ENCODE measurements at places on chromosomes 7 and 10.
A peak's percentile ranks its signal among the peaks of the same experiment; 100 is the strongest.

DNA sequence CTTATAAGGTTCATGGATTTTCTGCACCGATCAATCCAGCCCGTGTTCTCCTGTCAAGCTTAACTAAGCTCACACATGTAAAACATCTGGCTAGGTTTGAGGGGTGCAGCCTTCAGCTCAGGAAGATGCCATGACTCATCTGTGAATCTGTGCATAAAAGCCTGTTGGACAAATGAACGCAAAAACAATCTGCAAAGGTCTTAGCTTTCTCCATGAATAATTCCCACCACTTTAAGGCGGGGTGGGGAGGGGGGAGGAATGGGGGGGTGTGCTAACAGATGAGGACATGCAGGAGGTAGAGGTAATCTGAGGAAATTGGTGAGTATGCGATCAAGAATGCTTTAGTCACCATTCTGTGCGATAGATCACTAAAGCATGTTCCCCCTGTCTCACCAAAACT, 4.8 kb downstream of the DOCK4 start:
- DNase-seq = no peak

DNA sequence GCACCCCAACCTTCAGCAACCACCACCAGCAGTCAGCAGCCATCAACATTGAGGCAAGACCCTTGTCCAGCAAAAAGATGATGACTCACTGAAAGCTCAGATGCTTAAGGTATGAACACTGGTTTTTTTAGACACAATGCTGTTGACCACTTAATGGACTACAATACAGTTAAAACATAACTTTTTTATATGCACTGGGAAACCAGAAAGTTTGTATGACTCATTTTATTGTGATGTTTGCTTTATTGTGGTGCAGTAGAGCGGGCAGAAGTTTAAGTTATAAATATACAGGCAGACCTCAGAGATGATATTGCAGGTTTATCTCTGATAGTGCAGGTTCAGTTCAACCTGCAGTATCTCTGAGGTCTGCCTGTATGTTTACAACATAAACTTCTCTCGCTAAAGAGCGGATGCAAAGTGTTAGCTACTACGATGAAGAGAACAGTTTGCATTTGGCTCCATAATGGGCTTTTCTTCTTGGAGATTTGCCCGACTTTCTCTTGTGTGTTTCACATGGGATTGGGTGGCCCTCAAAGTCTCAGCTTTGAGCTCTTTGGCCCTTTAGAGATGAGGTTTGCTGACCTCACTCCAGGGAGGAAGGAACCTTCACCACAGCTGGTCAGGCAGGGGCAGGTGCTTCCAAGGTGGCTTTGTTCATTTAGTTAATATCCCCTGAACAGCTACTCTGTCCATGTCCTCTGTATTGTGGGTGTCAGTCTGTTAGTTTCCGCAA, 84.4 kb upstream of the SHH start:
- peak; percentile 84 for DNase-seq

GRCh38 chr10:110040108-110040507, 32.3 kb downstream of the ADD3 start:
- no peak for DNase-seq

DNA sequence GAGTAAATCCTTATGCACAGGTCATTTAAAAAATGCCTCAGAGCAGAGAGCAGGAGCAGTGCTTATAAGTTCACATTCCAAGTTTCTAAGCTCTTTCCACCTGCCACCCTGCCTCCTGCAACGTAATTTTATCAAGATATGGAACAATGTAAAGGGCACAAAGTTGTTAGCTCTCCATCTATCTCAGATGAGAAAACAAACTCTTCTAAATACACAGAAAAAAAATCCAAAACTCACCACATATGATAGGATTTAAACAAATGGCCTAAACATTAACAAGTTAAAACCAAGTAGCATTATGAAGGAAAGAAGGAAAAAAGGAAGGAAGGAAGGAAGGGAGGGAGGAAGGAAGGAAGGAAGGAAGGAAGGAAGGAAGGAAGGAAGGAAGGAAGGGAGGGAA, 1132.8 kb downstream of the GRM8 start:
- DNase-seq = no peak

DNA sequence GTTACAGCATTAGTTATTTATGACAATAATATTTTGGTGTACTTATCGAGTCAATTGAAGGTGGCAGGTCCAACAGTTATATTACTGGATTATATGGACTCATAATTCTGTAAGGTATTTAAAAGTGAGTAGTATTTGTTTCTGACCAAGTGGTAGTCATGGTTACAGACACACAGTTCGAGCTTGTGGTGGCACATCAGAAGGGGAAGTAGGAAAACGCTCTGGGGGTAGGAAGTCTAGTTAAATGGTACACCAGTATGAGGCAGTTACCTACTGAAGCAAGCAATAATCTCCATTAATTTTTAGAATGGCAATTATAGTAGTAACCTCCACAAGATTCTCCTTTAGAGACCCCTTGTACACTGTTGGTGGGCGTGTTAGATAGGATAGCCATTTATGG, 541.2 kb downstream of the ETV1 start:
- no peak for DNase-seq

- DNase-seq = no peak
Measured at GRCh38 chr7:120677535-120677934, 180.4 kb downstream of the TSPAN12 start.

- DNase-seq = no peak
Measured at GRCh38 chr10:112722758-112723157, 227.3 kb upstream of the TCF7L2 start.

GRCh38 chr10:100873827-100874326, 38.9 kb upstream of the SLF2 start:
- DNase-seq = no peak

DNA sequence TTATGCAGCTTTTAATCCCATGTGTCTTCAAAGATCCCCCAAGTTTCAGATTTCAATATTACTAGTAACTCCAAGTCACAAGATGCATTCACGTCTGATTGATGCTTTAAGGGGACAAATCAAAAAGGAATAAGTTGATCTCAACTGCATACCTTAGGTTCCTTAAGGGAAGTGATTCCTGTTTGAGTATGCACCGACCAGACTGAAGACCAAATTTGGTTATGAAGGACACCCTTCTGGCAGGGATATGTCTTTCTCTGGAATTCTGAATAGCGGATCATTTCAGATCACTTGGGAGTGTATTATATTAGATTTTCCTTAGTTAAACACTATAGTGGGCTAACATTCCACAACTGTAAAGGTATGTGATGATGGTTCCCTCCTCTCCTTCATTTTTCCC, 4.3 kb downstream of the KIF5B start:
- no peak for DNase-seq

GRCh38 chr10:5458425-5458824, 40.9 kb downstream of the CALML5 start:
- no peak for DNase-seq

DNA sequence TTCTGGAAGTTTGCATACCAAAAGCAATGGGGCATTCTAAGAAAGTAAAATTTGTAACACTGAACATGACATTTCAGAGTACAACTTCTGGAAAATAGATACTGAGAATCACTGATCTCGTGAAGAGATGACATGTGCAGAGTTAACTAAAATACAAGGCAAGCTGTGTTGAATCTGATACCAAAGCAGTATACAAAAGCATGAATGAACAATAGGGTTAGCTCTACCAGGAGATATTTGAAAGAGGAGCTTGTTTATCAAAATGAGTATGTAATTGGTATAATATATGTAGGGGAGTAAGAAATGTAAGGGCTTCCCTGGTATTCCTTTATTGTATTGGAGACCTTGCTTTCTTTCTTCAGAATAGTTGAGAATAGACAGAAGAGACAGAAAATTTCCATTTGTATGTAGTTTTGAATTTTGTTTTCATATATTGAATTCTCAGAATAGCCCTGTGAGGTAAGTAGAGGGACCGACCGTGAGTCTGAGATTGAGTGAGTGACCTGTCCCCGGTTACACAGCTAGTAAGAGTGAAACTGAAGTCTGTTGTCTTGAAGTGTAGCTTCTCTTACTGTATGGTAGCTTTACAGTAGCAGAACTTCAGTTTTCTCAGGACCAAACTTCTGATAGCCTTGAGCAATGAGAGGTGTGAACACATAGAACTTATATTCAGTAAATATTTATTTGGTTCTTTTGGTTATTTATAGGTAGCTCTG, 5.0 kb downstream of the HBP1 start:
- DNase-seq = no peak

DNA sequence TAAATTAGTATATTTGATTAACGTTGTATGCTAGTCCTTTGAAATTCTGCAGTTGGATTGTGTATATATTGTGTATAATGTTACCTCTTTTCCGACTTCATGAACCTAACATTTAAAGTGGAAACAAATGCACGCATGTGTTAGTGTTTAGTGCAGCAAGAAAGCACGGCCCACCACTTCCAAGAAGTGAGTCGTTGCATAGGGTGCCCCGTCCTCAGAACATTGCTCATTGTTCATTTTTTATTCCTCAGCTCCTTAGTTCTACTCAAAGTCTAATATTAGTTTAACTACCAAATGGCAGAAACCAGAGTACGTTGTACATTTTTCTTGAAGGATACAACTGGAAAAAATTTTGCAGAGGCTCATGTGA, 407.6 kb downstream of the AUTS2 start:
- no peak for DNase-seq

DNA sequence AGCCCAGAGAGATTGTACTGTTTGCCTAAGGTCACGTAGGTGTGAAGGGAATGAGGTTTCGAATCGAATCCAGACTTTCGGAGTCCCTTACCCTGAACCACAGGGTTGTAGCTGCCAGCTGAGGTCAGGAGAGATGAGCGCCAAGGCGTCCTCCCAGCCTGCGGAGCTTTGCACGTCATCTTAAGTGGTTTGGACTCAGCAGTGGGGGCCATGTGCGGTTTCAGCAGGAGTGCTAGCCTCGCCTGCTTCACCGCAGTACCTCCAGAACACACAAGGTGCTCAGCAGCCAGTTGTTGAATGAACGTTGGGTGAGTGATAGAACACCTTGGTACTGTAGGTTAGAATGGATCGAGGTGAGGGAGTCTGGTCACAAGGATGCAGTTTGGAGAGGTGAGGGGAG, 74.9 kb upstream of the PPIF start:
- DNase-seq = no peak

- no peak for DNase-seq
Measured at GRCh38 chr10:36765782-36766414, 359.5 kb upstream of the ANKRD30A start.

DNA sequence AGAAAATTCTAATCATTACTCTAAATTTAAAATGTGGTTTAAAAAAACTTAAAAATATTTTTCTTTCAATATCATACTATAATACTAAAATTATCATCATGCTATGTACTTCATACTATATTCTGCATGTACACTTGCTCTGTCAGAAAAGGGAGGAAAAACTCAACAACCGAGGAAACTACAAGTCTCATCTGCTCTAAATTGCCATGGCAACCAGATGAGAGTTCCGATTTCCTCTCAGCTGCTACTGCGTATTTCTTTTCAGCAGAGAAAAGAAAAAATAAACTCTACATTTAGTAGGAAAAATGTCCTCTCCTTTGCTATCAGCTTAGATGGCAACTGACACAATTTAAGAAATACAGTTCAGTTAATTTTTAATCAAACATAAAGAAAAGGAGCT, 178.9 kb downstream of the SRPK2 start:
- no peak for DNase-seq

GRCh38 chr10:84235096-84235495, 6.2 kb downstream of the LRIT1 start:
- DNase-seq = no peak

- DNase-seq = no peak
Measured at GRCh38 chr7:105963038-105963667, at the start of gene CDHR3. CDHR3 (plus strand) TSS chr7:105963264; CDS start chr7:105963319, 55 bp downstream.

GRCh38 chr7:15073301-15073700, 170.8 kb upstream of the DGKB start:
- DNase-seq = no peak

- DNase-seq = peak; percentile 70
Measured at GRCh38 chr10:132518572-132519381, 18.8 kb upstream of the INPP5A start.

DNA sequence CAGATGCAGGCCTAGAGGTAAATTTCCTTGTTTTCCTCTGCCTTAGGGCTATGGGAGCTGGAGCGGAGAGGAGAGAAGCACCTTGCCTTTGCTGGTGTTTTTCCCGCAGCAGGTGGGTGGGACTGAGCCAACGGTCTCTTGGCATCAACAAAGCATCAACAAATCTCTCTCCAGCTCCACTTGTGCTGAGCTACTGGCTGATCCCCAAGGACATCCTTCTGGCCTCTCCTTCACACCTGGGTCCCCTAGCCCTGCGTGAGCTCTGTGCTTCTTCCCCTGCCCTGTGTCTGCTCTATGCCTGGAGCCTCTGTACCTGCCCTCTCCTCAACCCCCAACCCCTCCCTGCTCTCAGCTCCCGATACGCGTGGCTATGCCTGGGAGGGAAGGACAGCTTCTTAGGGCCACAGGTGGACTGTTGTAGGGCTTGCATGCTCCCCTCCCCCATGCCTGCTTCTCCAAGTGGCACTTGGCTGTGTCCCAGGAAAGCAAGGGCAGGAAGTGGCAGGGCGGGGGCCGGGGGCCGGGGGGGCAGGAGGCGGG, 3.2 kb upstream of the CLDN4 start:
- DNase-seq = peak; percentile 96

GRCh38 chr7:139494835-139495579, 11.5 kb upstream of the KLRG2 start:
- no peak for DNase-seq

- no peak for DNase-seq
Measured at GRCh38 chr10:117924820-117925219, 121.9 kb downstream of the RAB11FIP2 start.

GRCh38 chr7:64551375-64552142, 11.3 kb downstream of the ZNF680 start:
- DNase-seq = no peak

- no peak for DNase-seq
Measured at GRCh38 chr10:24953675-24954074, 1.3 kb upstream of the PRTFDC1 start.

DNA sequence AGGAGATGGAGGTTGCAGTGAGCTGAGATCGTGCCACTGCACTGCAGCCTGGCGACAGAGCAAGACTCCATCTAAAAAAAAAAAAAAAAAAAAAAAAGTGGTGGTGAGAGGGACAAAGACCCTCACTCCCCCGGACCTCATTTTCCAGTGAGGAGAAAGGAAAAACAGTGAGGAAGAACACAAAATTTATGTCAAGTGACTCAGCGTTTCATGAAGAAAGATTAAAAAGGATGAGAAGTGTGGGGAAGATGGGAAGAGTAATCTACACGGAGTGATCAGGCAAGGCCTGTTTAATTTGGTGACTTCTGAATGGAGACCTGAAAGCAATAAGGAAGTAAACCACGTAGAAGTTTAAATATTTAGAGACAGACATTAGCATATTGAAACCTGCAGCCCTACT, 7.0 kb downstream of the NUDT5 start:
- no peak for DNase-seq

GRCh38 chr7:42645906-42646305, 266.0 kb downstream of the C7orf25 start:
- no peak for DNase-seq

DNA sequence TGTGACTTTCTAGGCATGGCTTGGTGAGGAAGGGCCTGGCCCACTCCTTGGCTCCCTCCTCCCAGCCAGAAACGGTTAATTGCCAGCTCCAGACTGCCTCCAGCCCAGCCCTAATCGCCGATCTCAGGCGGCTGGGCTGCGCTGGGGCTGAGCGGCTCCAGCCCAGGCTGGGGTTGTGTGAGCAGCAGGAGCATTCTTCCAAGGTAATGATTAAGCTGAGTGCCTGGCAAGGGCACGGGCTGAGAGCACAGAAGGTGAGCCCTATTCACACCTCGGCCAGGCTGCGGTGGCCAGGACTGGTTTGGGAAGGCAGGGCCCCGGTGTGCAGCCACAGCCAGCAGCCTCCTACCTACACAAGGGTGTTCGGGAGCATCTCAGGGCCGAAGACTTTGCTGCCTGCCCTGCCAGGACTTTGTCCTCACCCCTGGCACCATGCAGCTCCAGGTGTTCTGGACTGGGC, at the start of gene TMEM72:
TSS of gene TMEM72 (plus strand) at position 257 of the 460 bp plus-strand sequence. CDS start at position 433, 176 bp downstream.
- no peak for DNase-seq

GRCh38 chr7:39709029-39709428, 85.7 kb downstream of the RALA start:
- no peak for DNase-seq
